ENCODE measurements at places on chromosomes 6 and 20.
A peak's percentile ranks its signal among the peaks of the same experiment; 100 is the strongest.

DNA sequence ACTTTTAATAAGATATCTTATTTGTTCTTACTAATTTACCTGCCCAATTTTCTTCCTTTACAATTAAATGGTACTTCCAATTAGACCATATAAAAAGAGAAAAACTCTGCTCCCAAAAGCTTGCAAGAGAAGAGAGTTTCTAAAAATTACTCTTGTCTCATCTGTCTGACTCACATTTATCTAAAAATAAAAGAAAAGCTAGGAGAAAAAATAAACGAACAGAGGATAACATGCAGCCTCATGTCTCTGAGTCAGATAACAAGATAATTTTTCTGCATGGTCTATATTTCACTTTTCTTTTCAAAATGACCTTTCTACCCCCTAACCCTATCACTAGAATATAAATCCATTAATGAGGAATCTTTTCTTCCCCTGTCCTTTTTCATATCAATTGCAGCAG, 127.2 kb upstream of the TCF21 start:
- DNase-seq: no peak

DNA sequence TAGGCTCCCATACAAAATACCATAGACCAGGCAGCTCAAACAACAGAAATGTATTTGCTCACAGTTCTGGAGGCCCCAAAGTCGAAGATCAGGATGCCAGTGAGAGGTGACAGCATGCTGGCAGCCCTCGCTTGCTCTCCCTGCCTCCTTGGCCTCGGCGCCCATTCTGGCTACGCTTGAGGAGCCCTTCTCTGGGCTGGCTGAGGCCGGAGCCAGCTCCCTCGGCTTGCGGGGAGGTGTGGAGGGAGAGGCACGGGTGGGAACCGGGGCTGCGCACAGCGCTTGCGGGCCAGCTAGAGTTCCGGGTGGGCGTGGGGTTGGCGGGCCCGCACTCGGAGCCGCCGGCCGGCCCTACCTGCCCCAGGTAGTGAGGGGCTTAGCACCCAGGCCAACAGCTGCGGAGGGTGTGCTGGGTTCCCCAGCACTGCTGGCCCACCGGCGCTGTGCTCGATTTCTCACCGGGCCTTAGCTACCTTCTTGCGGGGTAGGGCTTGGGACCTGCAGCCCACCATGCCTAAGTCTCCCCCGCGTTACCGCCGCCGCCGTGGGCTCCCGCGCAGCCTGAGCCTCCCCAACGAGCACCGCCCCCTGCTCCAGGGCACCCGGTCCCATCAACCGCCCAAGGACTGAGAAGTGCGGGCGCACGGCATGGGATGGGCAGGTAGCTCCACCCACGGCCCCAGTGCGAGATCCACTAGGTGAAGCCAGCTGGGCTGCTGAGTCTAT, 32.6 kb upstream of the SERPINB9 start:
- DNase-seq: no peak

DNA sequence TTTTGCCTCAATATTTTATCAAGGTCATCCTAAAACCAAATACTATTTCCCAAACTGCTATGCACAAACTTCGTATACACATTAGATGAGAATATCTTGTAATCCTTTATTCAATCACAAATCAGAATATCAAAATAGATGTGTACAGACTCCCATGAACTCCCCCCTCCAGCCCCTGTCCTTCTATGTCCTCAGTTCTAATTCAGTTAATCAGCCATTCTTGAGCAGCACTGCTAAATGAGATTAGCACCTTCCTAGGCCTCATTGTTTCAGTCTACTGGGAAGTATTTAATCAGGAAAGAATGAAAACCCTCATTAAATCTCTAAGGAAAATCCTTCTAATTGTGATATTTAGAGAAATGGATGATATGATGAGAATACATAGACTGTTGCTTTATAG, 36.6 kb downstream of the RCAN2 start:
- no peak for DNase-seq

DNA sequence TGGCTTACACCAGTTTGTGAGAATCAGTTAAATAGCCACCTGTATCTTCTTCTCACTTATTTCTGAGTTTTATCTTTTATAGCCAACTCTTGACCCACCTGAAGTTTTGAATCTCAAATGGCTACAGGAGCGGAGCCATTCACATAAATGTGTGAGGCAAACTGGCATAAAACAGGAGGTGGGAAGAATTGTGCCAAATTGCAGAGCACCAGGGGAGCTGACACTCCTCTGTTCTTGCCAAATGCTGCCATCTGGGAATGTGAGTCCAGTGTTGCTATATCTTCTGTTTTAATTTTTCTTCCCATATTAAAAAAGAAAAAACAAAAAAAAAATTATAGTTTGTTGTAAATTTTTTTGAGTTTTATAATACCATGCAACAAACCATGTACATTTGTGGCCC, 17.0 kb upstream of the RNF146 start:
- DNase-seq: no peak

- no peak for DNase-seq
Observed at GRCh38 chr20:12717061-12717460, 291.7 kb upstream of the SPTLC3 start.

DNA sequence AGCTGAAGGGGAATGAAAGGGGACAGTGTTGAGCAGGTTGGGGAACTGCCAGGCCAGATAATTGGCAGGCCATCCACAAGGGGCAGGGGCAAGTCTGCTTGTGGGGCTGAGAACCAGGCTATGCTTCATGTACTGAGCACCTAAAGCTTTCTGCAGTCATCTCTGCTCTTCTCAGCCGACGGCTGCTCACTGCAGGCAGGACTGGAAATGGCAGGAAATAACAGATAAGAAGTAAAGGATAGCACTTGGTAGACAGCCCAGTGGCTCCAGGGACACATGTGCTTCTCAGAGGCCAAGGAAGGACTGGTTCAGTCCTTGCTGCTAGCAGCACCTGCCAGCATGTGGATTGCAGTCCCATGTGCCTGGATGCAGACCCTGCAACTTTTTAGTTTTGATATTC, 89.8 kb downstream of the CD164 start:
- DNase-seq: no peak

DNA sequence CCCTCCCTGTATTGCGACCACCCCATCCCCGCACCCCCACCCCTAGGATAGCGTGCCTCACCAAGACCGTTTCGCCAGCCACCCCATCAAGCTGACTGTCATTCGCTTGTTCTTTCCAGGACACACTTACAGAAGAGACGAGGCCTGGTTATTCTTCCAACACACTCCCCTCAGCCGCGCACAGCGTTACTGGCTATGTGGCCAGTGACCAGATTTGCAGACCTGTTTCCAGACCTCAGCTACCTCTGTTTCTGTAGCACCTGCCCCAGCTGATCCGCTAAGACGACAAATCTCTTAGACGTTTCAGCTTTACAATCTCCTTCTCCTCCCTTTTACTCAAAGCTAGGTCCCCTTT, 26.1 kb downstream of the HLA-F start:
- DNase-seq: no peak

- peak; percentile 74 for DNase-seq
Observed at GRCh38 chr6:137033828-137034227, 10.9 kb downstream of the IL20RA start.

DNA sequence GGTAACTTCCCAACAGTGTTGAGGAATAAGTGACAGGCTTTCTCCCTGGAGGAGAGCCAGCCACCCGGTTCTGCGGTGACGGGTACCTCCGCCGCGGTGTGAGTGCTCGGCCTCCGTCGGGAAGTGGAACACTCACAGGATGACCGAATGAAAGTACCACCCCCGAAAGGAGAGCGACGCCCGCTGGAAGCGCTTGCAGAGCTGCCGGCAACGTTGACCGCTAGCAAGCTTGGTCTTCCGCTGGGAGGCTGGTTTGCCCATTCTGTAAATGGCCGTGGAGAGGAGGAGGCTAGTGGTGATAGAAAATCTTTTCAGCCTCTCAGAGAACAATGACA, 614 bp upstream of the TMEM242 start:
- no peak for DNase-seq

- no peak for DNase-seq
Observed at GRCh38 chr6:128482642-128483041, 37.8 kb downstream of the PTPRK start.

DNA sequence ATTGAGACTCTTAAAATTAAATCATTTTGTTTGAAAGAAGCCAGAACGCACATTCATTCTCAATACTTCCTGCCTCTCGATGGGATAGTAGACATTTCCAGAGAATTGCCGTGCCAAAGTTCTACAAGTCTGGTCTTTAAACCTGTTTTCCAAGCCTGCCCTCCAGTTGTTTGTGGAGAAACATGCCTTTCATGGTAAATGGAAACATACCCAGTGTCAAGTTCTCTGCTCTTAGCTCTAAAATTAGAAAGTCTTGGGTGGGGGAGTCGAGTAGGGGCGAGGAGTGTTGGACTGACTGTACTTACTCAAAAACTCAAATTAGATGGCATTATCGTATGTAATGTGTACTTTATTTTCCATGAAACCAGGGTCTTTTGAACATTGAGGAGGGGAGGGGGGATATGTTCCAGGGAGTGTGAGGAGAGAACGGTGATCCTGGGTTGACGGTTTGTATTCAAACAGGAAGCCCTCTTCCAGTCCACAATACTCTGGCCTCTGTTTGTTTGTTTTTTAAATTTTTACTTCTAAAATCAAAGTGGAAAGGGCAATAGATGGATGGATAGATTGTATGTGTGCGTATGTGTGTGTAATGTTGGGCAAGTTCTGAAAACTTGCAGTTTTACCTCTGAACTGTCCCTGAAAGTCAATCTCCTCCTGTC, 106.8 kb upstream of the ARMC2 start:
- DNase-seq: no peak

DNA sequence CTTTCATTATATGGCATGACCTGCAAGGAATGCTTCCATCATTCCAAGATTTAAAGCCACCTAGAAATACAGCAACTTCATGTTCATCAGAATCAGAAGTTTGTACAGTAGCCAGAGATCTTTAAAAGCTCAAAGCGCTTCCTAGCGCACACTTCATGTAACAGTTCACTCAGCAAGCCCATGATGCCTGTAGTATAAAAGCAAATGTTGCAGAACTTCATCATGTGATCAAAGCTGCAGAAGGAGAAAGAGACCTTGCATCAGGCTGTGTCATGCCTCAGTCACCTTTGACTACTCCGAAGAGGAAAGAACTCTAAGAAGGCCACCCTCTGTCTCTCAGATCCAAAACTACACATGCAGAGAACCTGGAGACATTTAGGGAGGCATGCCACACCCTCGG, 78.5 kb downstream of the AGPAT4 start:
- no peak for DNase-seq

GRCh38 chr6:42440778-42441696, 10.7 kb downstream of the TRERF1 start:
- no peak for DNase-seq

DNA sequence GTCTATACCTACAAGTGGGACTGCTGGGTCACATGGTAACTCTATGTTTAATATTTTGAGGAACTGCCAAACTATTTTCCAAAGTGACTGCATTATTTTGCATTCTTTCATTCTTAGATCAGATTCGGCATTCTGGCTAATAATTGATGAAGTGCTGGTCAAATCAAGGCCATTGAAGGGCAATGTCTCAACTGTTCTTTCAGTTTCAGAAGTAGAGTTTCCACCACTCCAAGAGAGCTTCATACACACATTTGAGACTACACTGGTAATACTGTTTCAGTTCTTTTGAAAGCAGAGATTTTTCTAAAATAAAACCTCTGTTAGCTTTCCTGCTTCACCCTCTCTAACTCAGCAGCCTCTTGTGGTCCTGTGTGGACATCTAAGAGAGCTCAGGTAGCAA, 154.5 kb downstream of the CFAP61 start:
- DNase-seq: no peak

GRCh38 chr6:74510878-74511277, 695.0 kb downstream of the COL12A1 start:
- DNase-seq: no peak

DNA sequence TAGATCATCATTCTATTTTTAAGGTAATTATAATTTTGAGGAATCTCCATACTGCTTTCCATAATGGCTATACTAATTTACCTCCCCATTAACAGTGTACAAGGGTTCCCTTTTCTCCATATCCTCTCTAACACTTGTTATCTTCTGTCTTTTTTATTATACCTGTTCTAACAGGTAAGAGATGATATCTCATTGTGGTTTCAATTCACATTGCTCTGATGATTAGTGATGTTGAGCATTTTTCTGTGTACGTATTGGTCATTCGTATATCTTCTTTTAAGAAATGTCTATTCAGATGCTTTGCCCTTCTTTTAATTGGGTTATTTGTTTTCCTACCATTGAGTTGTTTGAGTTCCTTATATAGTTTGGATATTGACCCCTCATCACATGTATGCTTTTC, 81.6 kb upstream of the SCAF8 start:
- DNase-seq: no peak

DNA sequence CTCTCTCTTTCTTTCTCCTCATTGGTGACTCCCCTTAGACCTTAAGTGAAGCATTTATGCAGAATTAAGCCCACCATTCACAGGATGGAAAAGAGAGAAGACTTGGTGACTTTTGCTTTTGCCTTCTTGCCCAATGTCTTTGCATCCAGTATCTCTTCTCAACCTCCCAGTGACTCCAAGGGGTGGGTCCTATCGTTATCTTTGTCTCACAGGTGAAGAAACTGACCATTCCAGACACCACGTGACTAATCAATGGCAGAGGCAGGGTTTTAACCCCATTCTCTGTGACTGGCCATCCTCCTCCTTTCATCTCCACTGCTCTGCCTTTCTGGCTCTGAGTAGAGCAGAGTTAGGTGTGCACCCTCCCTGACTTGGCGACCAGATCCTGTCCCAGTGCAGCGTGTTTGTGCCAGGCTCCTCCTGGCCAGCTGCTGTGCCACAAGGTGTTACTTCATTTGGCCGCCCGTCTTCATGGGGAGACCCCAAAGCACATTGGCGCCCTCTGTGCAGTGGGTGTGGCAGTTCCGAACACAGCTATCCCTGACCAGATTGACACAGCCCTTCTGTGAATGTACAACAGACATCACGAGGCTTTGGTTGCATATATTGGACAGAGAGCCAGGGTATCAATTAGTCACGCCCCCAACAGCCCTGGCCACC, 501.3 kb downstream of the CD83 start:
- DNase-seq: no peak

- DNase-seq: no peak
Observed at GRCh38 chr20:469746-470490, 7.6 kb upstream of the TBC1D20 start.
